ENCODE measurements at places on chromosomes 16 and 17. TPM values are rescaled to one million over a fixed set of nuclear protein-coding genes. Genes with fewer than 3 reads are reported as not detected.

DNA sequence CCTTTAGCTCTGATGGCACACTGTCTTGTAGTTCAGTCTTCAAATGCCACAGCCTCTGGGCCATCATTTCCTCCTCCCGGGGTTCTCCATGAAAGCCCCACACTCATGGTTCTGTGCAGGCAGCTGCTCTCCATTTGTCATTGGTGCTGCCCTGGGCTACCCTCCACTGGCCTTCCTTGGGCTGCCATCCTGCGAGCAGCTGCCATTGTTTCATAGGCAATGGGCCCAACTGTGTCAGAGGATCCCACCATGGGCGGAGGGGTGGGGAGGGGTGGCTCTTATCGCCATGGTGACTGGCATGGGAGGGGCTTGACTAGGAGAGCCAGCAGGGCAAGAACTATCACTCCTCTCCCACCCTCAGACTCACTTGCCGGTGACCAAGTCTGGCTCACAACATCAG is 38.6 kb upstream of the BRD7 start:
- DNase-seq, result no peak

FNDC8 gene
- total RNA-seq, result not detected

GRCh38 chr16:29910819-29911675 is 10.8 kb downstream of the ASPHD1 start:
- no peak for DNase-seq

DNA sequence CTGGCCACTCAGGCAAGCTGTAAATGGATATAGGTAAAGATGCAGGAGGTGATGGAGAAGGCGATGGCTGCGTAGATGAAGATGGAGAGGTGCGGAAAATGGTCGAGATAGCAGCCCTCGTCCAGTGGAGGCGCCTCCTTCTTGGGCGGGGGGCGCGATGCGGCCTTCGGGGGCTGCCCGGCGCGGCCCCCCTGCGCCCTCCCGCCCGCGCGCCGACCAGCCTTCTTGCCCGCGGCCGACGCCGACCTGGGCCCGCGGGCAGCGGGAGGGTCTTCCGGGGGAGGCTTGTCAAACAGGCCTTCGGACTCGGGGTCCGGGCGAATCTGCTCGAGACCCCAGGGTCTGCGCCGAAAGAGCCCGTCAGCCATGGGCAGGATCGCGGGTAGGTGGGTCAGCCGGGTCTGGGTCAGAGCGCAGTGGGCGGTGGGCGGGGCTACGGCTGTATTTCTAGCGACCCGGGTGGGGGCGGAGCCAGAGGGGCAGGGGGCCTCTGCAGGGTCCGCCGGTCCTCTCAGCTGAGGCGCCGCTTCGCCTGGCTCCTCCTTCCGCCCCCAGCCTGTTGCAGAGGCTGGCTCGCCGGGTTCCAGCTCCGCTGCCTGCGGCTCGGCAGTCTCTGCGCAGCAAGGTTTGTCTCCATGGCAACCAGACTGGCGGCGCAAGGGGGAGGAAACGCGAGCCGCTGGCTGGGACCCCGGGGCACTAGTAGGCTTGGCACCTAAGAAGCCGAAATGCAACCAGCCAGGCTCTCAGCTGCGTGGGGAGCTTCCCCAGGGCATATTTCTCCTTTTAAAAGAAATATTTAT is 14.4 kb downstream of the MIS12 start:
- peak; percentile 92 for DNase-seq

GRCh38 chr16:56828647-56829046 is 36.4 kb upstream of the SLC12A3 start:
- no peak for DNase-seq

CACNG3 gene
- total RNA-seq, result not detected

IRF8 gene
- 112 TPM for total RNA-seq

DNA sequence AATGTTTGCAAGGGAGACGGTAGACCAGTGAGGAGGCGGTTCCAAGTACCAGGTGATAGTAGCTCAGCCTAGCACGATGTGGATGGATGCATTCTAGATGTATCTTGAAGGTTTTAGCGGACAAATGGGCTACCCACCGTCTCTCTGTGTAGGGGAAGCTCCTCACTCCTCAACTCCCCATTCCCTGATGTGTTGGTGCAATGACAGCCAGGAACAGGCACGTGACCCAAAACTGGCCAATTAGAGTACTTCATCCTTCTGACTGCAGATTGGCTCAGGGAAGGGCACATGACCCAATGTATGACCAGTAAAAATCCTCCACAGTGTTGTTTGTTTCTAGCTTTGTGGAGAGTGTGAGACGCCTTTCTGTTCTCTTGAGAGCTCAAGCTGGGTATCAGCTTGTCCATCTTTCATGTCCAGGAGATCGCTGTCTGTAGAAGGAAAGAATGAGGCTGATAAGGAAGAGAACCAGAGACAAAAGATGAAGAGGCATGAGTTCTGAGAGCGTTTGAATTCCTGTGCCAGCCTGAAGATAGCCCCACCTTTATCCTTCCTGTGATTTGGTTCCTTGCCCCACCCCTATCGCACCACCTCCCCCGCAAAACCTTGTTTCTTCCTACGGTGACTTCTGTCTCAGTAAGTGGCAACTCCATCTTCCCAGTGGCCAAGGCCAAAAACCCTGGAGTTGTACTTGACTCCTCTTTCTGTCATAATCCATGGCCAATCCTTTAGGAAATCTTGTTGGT is 2.3 kb upstream of the BORCS6 start:
- no peak for DNase-seq

All from mesenteric fat pad (tissue), 1 donor.